ENCODE measurements at places on chromosomes 7 and 10.

DNA sequence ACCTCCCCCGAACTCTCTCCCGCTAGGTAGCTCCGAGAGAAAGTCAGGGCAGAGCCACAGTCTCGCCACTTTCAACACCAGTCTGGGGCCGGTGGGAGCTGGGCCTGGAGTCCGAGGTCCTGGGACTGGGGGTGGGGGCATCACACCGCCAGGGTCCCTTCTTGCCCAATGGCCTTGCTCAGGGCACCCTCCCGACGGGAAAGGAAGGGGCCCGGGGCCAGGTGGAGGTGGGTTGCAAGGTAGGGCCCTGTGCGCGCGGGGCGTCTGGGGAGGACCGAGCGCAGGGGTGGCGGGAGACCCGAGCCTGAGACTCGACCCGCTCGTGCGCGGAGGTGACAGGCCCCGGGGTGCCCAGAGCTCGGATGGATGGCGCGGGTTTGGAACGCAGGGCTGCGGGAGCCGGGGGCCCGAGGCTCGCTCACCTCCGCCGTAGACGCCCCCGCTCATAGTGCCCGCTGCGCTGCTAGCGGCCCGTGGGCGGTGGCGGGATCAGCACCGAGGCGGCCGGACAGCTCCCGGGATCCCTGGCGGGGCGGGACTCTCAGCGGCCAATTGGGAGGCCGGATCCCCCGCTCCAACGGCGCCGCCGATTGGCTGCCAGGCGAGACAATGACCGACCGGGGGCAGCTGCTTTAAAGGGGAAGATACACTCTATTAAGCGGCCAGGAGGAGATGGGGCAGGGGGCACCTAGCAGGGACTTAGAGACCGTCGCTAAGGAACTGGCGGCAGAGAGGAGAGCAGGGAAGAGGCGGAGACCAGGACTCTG, at the start of gene ACTL6B:
Gene ACTL6B (minus strand): TSS at position 541 of the 767 bp plus-strand sequence. CDS start 94 bp downstream, at position 447.
- peak; percentile 49 for DNase-seq

- DNase-seq, result no peak
Observed at GRCh38 chr10:5574642-5575131, 49.9 kb downstream of the CALML3 start.

DNA sequence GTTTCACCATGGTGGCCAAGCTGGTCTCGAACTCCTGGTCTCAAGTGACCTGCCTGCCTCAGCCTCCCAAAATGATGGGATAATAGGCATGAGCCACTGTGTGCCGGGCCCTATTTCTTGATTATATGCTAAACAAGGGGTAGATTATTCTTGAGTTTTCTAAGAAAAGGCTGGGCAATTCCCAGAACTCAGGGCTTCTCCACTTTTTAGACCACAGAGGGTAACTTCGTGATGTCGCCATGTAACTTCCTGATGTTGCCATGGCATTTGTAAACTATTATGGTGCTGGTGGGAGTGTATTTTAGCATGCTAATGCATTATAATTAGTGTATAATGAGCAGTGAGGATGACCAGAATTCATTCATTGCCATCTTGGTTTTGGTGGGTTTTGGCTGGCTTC, 35.8 kb downstream of the OTUD1 start:
- no peak for DNase-seq

DNA sequence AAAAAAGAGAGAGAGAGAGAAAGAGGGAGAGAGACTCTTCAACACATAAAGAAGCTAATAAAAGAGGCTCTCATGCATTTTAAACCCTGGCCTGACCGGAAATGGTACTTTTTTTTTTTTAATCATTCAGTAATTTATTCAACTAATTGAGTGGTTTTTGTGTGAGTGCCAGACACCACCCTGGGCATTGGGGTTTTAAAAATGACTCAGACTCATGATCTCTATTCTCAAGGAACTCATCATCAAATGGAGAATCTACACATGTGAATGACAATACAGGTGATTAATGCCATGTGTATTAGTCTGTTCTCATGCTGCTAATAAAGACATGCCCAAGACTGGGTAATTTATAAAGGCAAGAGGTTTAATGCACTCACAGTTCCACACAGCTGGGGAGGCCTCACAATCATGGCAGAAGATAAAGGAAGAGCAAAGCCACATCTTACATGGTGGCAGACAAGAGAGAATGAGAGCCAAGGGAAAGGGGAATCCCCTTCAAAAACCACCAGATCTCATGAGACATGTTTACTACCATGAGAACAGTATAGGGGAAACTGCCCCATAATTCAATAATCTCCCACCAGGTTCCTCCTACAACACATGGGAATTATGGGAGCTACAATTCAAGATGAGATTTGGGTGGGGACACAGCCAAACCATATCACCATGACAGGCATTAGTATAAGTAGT, 158.5 kb upstream of the AUTS2 start:
- DNase-seq, result no peak

- DNase-seq, result no peak
Observed at GRCh38 chr7:28811008-28811407, 147.1 kb downstream of the TRIL start.

DNA sequence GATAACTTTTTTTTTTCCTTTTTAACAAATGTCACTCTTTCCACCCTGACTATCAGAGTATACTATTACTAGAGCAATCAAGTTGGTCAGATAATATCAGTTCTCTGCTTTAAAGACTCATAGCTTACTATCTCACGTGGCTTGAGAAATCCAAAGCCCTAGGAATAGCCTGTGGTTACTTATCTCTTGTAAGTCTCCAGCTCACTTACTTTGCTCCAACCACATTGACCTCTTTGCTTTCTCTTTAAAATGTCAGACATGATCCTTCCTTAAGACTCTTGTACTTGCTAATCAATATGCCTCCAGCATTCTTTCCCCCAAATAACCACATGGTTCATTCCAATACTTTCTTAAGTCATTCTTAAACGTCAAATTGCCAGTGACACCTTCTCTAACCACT, 1292.2 kb downstream of the REEP3 start:
- no peak for DNase-seq

- DNase-seq, result no peak
Observed at GRCh38 chr7:11221984-11222383, 248.3 kb downstream of the PHF14 start.

GRCh38 chr7:74134117-74134620, 40.0 kb upstream of the EIF4H start:
- DNase-seq, result no peak

DNA sequence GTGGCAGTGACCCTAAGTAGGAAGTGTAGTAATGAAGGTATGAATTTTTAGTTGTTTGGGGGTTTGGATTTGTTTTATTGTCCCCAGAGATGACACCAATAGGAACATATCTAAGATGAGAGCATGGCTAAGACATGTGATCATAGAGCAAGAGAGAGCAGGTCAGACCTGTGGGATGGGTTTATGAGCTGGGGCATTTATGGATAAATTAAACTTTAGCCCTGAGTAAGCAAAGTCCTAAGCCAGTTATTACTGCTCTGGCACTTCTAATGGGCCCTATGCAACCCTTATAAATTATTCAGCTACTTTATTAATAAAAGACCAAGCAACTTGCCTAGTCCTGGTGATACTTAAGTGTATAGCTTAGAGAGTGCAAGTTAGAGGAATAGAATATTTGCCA, 85.1 kb downstream of the LRRC4 start:
- no peak for DNase-seq

GRCh38 chr10:125491381-125491780, 191.6 kb downstream of the TEX36 start:
- DNase-seq, result no peak

GRCh38 chr7:103336761-103337160, 7.8 kb downstream of the DNAJC2 start:
- DNase-seq, result no peak

GRCh38 chr7:2162959-2163358, 69.8 kb downstream of the MAD1L1 start:
- DNase-seq, result no peak

DNA sequence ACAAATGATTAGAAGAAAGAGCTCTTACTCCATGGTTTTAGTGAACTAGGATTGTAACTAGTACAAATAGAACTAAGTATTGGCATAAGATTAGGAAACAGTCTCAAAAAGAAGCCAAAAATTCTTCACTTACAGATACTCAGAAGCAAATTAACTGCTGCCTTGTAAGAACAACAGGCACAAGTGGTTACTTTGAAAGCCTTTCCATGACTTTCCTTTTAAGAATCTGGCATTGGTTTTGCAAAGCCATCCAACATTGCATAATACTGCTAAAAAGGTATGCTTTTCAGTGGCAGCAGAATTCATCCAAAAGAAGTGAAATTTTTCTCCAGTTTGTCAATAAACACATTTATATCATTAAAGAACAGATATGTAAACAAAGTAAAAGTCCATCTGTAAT, 126.8 kb upstream of the ODAD2 start:
- DNase-seq, result no peak

DNA sequence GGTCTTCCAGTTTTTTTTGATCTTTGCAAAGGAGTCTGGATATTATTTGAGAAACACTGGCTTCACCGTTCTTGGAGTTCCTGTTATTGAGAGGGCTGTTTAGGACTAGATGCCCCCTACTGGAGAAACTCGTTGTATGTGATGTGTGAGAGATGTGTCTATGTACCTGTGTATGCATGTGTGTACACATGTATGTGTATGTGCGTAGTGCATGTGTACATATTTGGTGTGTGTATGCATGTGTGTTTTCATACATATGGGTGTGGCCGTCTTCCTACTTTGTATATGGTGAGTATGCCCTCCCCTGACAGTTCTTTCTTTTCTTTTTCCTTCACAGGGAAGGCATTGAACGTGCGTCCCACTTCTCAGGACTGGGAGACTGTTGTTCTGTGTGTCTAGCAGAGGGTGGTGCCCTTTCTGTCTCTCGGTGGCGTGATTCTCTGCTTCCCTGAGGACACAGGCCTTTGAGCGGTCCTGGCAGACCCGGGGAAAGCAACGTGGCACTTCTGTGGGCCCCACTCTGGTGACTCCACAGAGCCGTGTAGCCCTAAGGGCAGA, 3.0 kb upstream of the CALHM3 start:
- DNase-seq, result peak; percentile 67

Measured in NCI-H1694 (cell line).